Activated T-helper 2 cell treated with anti-CD3 and anti-CD28 coated beads, Interferon-gamma antibody, Interleukin-2, Interleukin-4, amounts not matched to agents 10 μg/mL and 5 μg/mL and 100 μg/mL, durations not matched to agents 14 hours and 24 hours and 36 hours (primary cell): ENCODE measurements at places on chromosomes 11 and 22. TPM values are rescaled to one million over a fixed set of nuclear protein-coding genes. Genes with fewer than 3 reads are reported as not detected.

Gene CCDC87
- 0.09 and 0.14 TPM in 2 replicates for total RNA-seq

Gene SNX32
- 0.64 and 0.96 TPM in 2 replicates for total RNA-seq

- no peak for DNase-seq
These were observed 67.0 kb downstream of the FANCF start for GRCh38 chr11:22558664-22559063.

- DNase-seq, result no peak
These were observed 71.6 kb downstream of the RPL27A start for GRCh38 chr11:8754241-8754640.

DNA sequence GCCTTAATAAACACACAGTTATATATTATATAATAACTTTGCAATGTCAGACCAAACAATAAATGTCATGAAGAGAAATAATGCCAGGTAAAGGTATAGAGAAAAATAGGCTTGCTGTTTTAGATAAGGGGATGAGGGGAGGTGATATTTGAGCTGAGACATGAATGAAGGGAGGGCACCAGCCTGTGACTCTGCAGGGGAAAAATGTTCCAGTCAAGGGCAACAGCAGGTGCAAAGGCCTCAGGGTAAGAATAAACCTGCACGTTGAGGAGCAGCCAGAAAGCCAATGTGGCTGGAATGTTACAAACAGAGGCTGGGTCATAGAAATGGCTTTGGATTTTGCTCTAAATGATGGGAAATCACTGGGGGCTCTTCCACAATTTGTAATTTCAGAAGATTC, 519.6 kb downstream of the SOX6 start:
- DNase-seq, result no peak

DNA sequence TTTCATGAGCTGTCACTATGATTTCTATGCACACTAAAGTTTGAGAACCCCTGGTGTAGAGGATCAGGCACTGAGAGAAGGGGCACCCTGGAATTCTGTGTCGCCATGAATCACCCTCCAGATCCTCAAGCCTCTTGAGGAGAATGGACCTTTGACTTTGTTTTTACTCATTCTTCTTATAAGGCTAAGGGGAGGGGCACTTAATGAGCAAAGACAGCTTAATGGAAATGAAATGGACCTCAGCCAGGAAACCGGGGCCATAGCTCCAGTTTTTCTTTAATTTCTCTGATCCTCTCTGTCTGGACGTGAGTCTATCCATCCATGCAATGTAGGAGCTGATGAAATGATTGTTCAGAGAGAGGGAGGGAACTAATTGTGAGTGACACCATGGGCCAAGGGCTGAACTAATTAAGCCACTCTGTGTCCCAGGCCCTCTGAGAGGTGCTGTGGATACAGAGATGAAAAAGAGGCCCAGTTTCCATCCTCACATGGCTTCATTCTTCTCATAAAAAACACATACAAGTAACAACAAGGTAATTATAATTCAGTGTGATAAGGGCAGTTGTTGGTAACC, 32.8 kb downstream of the OR2AT4 start:
- no peak for DNase-seq

DNA sequence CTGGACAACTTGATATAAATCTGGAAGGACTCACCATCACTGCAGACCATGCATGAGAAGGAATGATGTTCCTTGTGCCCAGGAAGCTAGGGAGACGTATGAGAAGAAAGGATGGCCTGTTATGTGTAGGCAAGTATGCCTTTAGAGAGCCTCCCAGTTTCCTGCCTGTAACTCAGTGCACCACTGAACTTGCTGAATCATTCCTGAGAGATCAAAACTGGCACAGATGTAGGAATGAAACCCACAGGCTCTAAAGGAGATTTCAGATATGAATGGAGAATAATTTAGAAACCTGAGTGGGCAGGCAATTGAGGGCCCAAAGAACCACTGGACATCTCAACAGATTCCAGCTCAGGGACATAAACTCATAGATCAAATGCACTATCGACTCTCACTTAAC, 38.4 kb upstream of the PRSS23 start:
- DNase-seq, result no peak

- DNase-seq, result no peak
These were observed 4.5 kb downstream of the IRF7 start for GRCh38 chr11:611001-611996.

Gene MPZL2
- total RNA-seq, result 13.9 and 14.6 TPM in 2 replicates

Gene WNT7B
- total RNA-seq, result not detected in 2 replicates

Gene TNNT3
- 2.0 and 2.9 TPM in 2 replicates for total RNA-seq

GRCh38 chr11:86916330-86916729, 38.9 kb downstream of the FZD4 start:
- DNase-seq, result no peak

DNA sequence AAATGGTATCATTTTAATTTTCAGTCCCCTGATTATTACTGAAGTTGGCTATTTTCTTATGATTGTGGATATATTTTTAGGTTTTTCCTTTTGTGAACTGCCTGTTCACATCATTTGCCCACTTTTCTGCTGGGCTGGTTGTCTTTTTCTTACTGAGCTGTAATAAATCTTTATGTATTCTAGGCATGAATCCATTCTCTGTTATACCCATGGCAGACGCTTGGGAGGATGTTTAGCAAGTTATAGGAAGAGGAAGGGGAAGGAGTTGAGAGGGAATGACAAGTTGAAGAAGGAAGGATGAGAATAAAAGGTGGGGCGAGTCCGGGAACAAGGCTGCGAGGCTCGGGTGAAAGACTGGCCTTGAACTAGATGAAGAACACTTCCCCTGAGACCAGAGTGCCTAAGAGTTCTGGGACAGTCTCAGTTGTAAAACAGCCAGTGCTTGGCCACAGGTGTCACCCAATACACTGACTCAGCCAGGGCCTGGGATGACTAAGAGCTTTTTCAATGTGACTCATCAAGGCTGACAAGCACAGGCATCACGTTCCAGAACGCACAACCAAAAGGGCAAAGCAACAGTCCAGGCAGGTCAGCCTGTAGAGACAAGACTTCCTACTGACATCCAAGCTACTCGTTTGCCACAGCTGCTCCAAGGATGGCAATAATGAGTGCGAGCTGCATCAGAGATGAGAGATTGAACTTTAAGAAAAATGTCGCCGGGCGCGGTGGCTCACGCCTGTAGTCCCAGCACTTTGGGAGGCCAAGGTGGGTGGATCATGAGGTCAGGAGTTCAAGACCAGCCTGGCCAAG, 35.2 kb downstream of the LRFN4 start:
- DNase-seq, result peak; percentile 28

GRCh38 chr11:19597876-19598275, 114.8 kb upstream of the NAV2 start:
- DNase-seq, result no peak

GRCh38 chr11:98137437-98137836, 883.3 kb upstream of the CNTN5 start:
- no peak for DNase-seq

DNA sequence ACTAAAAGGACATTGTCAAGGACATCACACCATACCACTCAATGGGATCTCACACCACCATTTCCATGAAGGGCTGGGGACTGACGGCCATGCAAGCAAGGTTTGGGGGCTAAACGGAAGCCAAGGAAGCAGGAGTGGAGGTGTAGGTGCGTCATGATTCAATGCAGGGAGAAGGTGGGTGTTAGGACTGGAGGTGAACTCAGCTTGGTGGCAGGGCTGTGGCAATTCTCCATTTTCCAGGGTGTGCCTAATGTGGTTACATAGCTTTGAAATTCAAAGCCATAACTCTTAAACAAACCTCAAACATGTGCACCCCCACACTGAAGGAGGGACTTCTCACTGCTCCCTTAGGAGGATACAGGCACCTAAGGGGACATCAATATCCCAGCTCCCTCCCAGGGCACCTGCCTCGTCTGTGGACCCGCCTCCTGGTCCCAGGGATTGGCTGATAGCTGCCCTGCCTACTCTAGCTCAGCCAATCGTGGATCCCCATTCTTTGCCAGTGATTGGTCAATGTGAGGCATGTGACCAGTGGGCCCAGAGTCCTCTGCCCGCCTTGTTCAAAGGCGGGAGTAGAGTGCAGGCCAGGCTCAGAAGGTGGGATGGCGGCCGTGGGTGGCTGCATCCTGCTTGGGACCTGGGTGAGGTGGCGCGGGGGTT, 64.6 kb downstream of the CTTN start:
- no peak for DNase-seq

DNA sequence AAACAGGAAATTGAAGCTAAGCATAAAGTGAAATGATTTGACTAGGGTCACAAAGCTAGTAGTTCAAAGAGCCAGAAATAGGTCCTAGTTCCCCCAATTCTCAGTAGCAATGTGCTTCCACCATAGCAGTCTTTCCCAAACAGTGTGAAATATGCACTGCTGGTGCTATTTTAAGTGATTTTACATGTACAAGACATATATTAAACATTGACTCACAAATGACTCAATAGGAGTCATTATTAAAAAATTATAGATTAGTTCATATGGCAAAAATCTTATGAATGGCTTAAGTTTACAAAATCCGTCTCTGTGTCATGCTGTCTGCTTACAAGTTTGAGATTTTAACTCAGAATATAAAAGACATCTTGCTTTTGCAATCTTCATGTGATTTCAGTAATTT, 21.4 kb downstream of the KIF18A start:
- DNase-seq, result no peak

- no peak for DNase-seq
These were observed 4.6 kb downstream of the TSPAN32 start for GRCh38 chr11:2306452-2306823.

Gene CNGA4
- not detected in 2 replicates for total RNA-seq

DNA sequence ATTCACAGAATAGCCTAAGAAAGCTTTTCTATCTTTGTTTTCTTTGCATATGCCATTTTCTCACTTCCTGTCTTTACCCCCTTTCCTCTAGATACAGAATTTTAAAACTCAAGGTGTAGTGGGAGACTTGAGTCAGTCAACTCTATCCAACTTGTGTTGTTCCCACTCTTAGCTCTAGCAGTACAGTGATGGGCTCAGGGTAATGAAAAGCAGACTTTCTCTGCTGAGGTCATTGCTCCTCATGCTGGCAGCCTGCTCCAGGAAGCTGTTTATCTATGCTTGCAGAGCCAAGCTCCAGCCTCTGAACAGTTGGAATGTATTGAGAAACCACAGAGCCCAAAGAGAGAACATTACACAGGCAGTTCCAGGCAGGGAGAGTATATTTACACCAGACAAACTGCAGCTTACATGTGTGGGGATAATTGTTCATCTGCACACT, 68.1 kb downstream of the CSTPP1 start:
- no peak for DNase-seq

Gene MMP8
- total RNA-seq, result not detected in 2 replicates

- DNase-seq, result no peak
These were observed 401.5 kb downstream of the TBC1D22A start for GRCh38 chr22:47163856-47164513.

- DNase-seq, result no peak
These were observed 734 bp downstream of the SNU13 start for GRCh38 chr22:41687901-41688364.

DNA sequence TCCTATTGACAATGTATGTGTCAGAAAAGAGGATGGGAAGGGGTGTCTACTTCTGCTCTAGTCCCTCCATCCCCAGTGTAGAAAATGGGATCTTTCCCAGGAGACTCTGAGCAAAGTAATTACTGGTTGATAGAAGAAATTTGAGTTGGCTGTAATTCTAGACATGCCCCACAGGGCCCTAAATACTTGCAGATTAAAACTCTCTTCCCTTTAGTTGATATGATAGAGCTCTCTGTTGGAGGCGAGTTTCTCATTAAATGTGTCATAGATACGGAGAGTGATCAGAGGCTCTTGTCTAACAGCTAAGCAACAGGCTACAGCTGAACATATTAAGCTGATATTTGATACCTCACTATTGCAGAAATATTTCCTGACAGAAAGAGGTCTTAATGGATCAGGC, 32.9 kb downstream of the OR52E1 start:
- DNase-seq, result no peak

GRCh38 chr11:67615728-67616430, 9.1 kb downstream of the NDUFV1 start:
- DNase-seq, result no peak

Gene KCNA4
- total RNA-seq, result not detected in 2 replicates

GRCh38 chr22:44677871-44678555, 24.0 kb upstream of the PRR5 start:
- no peak for DNase-seq

DNA sequence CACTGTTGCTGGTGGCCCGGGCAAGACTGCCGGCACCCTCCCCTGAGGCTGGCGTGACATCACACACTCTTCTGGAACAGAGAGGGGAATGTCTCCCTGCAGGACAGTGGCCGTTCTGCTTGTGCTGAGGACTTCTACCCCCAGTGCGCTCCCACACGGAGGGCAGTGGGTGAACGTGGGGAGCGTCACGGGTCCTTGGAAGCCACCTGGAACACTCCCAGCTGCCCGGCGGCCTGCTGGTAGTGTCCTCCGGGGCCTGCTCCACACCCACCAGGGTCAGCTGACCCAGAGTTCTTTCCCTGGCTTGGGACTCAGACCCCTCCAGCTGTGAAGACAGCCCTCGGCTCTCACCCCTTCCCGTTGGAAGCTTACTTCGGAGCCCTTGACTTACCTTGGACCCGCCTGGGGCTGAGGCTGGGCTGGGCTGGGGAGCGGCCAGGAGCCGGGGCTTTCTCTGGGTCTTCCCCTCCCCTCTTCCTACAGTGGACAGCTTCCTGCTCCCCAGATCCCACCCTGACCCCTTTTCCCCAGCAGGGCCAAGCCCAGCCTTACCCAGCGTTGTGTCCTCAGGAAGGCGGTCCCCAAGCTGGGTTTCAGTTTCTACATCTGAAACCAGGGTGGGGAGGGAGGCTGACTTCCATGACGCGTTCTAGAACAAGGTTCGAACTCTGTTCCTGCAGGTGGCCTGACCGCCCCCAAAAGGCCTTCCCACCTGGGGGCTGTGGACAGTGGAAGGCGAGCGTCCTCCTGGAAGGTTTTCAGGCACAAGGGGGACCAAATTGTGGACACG, 14.8 kb upstream of the GAL start:
- no peak for DNase-seq

Gene APOA5
- not detected in 2 replicates for total RNA-seq

DNA sequence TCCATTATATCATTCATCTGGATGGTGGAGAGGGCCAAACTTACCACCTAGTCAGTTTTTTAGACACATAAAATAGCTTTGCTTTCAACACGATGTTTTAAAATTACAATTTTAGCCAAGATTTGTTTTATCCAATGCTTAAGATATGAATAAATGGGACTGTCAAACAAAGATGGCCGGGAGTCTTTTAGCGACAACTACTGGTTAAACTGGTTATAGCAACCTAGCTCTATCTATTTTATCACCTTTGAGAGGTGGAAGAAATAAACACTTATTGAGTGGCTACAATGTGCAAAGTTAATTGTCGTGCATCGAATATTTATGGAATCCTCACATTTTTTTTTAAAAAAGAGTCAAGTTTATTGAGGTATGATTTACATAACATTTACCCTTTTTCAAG, 279.8 kb downstream of the MIAT start:
- no peak for DNase-seq

Gene ASCL2
- total RNA-seq, result 0.23 and 0.25 TPM in 2 replicates

DNA sequence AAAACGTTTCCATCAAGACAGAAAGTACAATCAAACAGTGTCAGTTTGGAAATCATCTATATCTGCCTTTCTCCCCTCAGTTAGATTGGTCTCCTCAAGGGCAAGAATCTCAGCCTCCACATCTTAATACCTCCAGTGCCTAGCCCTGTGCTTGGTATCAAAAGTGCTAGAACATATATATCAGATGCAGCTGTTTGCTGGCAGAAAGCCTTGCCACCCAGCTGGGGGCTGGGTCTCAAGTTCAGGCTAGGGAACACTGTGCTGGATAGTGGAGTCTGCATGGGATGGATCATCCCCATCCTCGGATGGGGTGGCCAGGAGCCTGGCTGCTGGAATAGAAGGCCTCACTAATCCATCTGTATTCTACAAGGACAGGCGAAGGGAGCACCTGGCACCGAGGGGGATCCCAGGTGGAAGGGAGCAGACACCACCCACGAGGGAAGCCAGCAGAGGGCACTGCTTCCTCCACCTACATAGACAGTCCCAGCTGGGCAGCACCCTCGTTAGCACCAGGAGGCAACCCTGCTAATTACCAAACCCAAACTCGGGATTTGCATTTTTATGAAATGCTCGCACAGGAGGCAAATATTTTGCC, 602.2 kb downstream of the BUD13 start:
- DNase-seq, result no peak
